ENCODE measurements at places on chromosomes 4 and X.
A peak's percentile ranks its signal among the peaks of the same experiment; 100 is the strongest.

GRCh38 chr4:121307445-121308327 is 73.1 kb downstream of the QRFPR start:
- DNase-seq, result peak; percentile 33

GRCh38 chr4:10893395-10893794 is 208.8 kb upstream of the CLNK start:
- no peak for DNase-seq

DNA sequence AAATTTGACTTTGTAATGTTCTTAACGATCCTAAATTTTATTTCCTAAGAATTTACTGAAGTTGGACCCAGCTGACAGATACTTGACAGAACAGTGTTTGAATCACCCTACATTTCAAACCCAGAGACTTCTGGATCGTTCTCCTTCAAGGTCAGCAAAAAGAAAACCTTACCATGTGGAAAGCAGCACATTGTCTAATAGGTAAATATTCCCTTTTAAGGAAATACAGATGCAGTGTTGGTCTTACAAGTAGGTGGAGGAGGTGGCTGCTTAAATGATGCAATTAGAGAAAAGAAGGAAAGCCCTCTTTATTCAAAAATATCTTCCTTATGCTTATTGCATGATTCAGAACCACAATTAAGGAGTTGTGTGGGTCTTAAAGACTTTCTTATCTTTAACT is 73.5 kb downstream of the RS1 start:
- no peak for DNase-seq

GRCh38 chr4:37732526-37733186 is 46.5 kb upstream of the RELL1 start:
- DNase-seq, result no peak

GRCh38 chr4:107619066-107619465 is 101.0 kb downstream of the PAPSS1 start:
- DNase-seq, result no peak

GRCh38 chr4:98343626-98344025 is 82.4 kb downstream of the RAP1GDS1 start:
- no peak for DNase-seq

DNA sequence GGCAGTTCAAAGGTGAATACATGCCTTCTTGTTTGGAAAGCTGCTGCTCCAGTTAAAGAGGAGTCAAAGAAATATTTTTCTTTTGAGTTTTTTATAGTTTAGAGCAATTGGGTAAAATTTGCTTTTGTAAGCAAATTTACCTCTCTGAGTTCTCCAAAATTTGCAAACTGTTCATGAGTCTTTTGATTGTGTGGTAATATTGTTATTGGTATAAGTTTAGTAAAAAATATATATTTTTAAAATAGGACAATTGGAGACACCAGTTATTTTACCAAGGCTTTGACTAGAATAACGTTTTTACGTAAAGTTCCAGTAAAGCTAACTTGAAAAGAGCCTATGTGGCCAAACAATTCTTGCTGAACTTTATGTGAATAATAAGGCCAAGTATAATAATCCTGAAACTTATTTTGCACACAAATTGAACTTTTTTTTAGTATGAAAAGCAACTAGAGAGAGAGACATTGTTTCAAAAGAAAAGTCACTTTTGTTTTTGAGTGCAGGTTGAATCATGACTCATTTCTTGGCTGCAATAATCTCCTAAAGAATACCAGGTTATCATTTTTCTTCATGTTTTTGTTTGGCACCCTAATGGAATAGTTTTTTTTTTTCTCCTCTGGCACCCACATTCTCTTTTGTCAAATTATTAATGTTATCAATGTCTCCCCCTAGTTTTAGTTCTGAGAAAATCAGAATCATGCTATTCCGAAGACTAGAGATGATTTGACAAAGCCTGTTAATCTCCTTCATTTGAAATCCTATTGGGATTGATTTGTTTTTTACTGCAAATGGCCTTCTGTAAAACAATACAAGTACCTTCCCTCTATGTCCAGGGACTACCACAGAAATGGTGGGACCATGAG is 57.1 kb downstream of the UGT2B10 start:
- DNase-seq, result no peak

DNA sequence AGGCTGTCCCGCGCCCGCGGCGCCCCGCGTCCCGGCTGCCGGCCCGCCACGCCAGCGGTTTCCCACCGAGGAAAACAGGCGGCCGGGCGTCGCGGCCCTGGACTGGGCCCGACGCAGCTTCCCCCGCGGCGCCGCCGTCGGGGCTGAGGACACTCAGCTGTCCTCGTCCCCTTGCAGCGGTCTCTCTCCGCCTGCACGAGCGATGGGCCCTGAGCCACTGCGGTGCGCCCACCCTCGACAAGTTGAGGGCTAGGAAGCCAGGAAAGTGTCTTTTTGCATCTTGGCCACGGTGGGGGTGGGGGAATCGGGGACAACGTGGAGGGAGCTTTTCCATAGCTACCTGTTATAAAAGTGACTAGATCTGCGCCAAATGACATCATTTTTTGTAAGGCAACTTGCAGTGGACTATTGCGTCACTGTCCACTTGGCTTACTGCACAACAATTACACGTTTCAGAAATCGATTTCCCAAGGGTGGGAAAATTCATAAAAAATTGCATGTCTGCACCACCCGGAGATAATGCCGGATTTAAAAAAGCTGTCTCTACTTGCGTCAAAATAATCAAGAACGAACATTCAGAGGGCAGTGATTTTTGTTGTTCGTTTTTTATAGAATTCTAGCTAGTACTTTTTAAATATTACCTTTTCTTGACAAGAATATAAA is 1.1 kb downstream of the KLHL15 start:
- DNase-seq, result peak; percentile 33

DNA sequence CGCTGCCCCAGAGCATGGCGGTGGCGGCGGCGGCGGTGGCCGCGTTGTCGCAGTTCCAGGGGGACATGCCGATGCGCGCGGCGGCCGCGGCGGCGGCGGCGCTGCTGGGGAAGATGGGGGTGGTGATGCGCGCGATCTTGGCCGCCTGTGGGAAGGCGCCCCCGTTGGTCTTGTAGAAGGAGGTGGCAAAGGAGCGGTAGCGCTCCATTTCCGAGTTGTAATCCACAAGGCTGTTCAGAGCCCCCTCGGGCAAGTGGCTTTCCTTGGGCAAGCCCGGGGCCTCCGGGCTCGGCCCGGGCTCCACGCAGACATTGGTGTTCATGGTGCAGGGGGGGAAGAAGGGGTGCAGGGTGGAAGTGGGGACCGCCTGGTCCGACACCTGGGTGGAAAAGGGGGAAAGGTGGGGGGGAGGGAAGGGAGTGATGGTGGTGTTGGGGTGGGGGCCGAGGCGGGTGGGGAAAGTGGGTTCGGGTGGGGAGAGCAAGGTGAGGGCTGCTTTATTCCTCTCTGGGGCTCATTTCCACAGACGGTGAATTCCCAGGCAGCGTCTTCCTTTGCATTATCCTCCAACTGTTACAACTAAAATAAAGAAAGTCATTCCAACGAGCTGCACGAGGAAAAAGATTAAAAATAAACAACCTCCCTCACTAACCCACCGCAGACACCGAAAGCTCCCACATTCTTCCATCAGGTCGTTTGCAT is 3.1 kb downstream of the CXXC4 start:
- DNase-seq, result peak; percentile 11

DNA sequence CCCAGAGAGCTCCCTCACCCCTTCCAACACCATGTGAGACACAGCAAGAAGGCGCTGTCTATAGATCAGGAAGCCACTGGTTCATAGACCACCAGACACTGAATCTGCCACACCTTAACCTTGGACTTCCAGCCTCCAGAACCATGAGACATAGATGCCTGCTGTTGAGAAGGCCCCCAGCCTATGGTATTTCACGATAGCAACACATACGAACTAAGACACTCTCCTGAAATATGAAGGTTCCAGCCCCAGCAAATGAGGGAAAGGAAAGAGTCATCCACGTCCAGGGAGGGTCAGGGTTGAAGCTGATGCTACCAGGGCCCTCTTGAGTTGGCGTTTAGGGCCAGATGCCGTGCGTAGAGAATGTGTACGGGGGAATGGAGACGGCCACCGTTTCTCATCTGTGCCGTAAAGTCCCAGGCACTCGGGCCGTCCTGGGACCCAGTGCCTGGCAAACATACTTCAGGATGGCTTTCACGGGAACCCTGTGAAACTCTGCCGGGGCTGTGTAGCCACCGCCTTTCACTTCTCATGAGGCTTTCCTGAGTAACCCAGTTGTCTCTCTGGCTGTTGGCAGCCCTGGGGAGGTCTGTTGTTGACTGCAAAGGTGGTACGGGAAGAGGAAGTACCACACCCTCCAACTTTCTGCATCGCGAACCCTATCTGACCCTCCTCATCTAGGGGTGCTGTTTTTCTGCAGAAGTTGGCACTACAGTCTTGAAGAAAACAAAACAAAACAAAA is 17.7 kb upstream of the P2RY8 start:
- DNase-seq, result no peak

DNA sequence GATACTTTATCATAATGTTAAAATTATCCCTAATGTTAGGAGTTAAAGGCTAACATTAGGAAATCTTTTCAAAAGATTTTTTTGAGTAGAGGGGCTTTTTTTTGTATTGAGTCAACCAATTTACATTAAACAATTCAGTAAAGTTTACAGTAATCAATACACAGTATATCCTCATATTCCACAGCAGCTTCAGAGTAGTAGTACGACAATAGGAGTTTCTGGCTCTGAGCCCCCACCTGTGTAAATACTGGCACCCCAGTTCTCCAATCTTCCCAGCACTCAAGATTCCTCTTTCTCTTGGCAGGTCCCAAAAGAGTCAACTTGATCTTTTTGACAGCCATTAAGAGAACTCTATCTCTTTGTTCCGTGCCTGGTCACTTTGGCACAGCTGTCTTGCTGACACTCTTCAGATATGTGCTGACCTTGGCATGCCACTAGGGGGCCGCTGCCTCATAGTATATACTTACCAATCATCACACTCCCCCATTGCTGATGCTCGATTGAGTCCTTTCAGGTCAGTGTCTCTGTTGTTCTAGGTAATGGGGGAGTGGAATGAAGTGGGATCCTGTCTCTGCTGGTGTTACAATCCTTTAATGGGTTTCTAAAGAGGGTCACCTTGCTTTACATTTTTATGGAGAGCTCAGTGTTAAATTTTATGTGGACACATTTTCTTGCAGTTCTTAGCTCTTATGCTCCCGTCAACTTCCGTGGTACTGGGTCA is 19.5 kb upstream of the CCNI start:
- DNase-seq, result peak; percentile 33

DNA sequence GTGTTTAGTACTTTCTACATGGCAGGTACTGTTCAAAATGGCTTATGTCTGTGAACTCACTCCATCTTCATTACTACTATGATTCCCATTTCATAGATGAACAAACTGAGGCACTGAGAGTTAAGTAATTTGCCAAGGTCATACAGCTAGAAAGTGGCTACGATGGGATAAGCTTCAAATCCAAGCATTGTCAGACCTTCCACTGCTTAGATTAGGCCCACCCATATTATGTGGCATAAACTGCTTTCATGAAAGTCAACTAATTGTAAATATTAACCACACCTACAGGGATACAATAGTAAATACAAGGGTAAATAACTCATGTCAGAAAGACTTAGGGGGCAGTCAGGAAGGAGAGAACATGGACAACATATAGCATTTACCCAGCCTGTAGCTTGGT is 68.8 kb downstream of the SLITRK2 start:
- no peak for DNase-seq

- DNase-seq, result no peak
These were observed 150.3 kb upstream of the BCOR start for GRCh38 chrX:40247848-40248622.

DNA sequence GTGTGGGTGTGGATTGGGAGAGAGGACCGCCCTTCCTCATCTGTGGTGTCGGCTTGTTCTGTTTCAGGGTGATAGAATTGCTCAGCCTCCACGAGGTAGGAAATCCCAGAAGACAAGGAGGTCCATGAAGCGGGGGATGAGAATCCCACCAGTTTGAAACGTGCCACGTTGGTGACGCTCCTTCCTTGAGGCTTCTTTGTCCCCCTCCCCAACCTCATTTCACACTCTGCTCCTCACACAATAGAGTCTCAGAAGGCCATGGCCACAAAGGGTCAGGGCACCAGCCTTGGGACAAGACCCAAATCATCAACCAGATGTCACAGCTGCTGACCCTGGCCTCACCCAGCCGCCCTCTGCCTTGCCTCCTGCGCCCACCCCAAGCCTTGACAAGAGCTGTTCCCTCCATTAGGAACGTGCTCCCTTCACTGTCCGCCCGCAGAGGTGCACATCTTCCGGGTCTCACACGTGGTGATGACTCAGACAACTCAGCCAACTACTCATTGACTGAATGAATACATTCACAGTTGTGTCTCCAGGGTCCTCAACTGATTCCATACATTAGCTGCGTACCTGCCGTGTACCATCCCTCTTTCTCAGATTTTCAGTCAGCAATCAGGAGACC is 18.3 kb downstream of the BLOC1S4 start:
- DNase-seq, result no peak

- DNase-seq, result no peak
These were observed 474.2 kb upstream of the GRID2 start for GRCh38 chr4:91829531-91829930.

DNA sequence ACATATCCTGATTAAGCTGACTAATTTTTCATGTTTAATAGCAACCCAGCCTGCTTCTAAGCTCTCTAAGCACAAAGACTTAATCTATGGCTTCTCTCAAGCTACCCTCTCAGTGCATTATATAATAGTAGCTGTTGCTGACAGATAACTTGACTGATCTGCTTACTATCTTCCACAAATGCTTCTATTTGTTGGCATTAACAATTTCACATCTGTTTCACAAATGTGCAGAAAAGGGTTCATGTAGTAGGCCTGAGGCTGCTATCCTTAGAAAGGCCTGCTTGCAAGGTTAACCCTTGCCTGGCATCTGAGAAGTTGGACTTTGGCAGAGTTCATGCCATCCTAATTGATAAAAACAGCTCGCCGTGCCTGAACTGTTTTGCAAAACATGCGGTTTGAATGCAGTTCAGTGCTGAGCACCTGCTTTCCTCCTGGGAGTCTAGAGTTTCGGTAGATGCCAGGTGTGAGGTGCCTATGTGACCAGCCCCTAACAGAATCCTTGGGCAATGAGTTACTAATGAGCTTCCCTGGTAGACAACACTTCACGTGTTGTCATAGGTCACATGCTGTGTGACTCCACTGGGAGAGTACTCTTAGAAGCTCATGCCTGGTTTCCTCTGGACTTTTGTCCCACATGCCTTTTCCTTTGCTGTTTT is 68.4 kb downstream of the NSG1 start:
- no peak for DNase-seq

DNA sequence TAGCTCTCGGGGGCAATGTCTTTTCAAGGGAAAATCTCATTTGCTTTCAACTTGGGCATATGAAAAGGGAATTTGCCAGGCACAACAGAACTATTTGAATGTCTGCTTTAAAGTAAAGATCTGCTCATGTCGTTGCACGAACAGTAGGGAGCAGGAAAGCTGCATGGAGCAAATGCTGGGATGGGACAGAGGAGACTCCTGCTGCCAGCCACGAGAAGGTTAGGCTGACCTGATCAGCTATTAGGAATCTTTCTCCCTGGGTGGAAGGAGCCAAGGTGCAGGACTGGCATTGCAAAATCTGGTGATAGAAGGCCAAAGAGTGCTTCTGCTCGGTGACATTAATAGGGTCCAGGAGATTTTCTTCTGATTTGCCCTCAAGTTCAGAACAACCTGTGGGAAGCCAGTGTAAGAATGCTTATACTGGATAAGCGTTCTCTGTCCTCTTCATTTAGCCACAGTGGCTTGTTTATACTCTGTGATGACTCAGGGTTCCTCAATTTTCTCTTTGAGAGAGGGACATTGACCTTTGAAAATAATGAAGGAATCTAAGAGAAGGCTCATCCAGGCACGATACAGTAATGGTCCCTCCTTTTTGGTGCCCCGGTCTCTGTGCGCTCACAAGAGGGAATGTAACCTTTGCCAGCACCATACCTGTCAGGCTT is 22.9 kb downstream of the FHL1 start:
- no peak for DNase-seq

Data from A549 (cell line).